ENCODE measurements at places on chromosomes 4 and X. TPM values are rescaled to one million over a fixed set of nuclear protein-coding genes. Genes with fewer than 3 reads are reported as not detected.

DNA sequence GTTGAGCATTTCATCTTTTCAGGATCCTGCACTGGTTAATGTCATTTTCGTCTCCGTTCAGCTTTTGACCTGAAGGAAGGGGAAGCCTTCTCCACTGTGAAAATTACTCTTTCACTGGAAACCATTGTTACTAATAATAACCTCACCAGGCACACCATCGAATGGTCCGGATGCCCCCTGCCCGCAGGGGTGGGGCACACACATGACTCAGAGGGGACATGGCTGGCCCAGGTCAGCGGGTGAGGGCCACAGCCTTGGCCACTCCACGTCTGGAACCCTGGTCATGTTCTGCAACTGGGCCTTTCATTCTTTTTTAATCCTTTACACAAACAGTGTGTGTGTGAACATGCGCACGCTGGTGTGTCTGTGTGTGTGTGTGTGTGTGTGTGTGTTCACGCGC is 191.8 kb downstream of the BCOR start:
- DNase-seq = peak; percentile 34

DNA sequence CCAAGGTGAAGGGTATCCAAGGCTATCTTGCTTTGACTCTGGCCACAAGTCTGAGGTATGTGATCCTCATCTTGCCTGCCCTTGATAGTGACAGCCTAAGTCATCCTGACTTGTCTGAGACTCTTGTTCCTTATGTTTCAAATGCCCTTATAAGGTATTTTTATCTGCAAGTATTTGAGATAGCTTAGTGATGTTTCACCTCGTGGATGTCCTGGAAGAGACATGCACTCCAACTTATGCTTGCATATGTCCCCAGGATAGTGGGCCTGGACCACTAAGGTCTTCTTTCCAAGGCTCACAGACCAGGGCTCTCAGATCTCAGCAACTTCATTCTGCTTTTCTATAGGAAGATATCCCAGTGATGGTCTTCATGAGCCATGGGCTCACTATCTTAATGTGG is 120.5 kb upstream of the WDR1 start:
- no peak for DNase-seq

DNA sequence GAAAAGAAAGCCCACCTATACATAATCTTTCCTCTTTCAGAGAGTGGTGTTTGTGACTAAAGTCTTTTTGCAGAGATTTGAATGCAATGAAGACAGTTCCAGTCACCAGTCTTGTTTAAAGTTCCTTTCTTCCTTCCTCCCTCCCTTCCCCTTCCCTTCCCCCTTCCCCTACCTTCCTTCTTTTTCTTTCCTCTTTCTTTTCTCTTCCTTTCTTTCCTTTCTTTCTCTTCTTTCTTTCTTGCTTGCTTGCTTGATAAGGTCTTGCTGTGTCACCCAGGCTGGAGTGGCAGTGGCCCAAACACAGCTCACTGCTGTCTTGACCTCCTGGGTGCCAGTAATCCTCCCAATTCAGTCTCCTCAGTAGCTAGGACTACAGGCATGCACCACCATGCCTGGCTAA is 19.0 kb upstream of the ASB5 start:
- DNase-seq = no peak

GRCh38 chr4:38688676-38689355 is 24.8 kb downstream of the KLF3 start:
- peak; percentile 37 for DNase-seq

- DNase-seq = no peak
Measured at GRCh38 chrX:154717824-154718223, 33.1 kb downstream of the GAB3 start.

GRCh38 chr4:4985844-4986243 is 33.4 kb downstream of the CYTL1 start:
- no peak for DNase-seq

- DNase-seq = no peak
Measured at GRCh38 chr4:24794916-24795665, at the start of gene SOD3. Gene SOD3 (plus strand): TSS chr4:24795573. CDS start chr4:24799522, 3,949 bp downstream.

DNA sequence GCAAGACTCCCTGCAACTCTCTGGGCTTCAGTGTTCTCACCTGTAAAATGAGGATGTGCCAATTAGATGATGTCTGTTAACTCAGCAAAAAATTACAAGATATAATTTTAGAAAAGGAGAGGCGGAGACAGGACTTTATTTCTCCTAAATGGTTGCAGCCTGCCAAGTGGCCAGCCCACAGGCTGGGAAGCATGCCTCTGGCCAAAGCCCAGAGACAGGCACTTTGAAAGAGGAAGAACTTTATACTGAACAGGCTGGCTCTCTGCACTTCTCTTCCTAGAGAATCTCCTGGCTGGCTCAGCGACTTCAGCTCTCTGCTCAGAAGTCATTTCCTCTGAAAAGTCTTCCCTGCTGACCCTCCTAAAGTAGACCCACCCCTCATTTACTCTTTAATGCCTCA is 3.7 kb downstream of the PRDM5 start:
- peak; percentile 9 for DNase-seq

- DNase-seq = peak; percentile 3
Measured at GRCh38 chr4:86595426-86595805, 1.3 kb downstream of the PTPN13 start.

- peak; percentile 0 for DNase-seq
Measured at GRCh38 chrX:155544881-155545280, 67.9 kb downstream of the TMLHE start.

GRCh38 chr4:115515366-115515765 is 401.9 kb upstream of the NDST4 start:
- no peak for DNase-seq

DNA sequence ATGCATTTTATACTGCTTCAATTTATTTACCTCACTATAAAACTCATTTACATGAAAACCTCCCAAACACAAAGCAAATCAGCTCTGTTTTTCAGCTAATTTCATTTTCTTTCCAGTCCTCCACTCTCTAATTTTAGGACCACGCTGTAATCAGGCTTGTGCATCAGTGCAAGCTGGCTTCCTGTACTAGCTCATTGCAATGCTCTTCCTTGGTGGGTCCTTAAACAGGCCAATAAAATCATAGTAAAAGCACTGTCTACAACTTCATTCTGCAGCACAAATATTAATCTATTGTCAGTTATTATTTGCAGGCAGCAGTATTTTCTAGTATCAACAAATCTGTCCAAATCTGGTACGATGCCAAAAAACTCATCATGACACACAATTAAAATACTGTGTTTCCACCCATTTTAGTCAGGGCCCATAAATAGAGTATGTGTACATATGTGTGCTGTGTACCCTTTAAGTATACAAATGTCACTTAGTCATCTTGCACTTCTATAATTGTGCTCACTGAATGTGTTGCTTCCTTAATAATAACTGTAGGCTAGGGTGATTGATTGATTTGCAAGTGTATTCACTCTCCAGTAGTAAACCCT is 178.2 kb upstream of the HCCS start:
- DNase-seq = no peak

- DNase-seq = no peak
Measured at GRCh38 chr4:92679149-92679548, 375.4 kb downstream of the GRID2 start.

- DNase-seq = no peak
Measured at GRCh38 chr4:179130122-179130714, 1688.0 kb upstream of the AGA start.

GRCh38 chr4:92101737-92102172 is 202.0 kb upstream of the GRID2 start:
- no peak for DNase-seq

GRCh38 chr4:87953826-87954225 is 21.7 kb upstream of the SPP1 start:
- DNase-seq = no peak

GRCh38 chr4:2898001-2898400 is 54.4 kb downstream of the ADD1 start:
- DNase-seq = no peak

- DNase-seq = no peak
Measured at GRCh38 chr4:122522944-122523343, 66.4 kb upstream of the IL2 start.

- no peak for DNase-seq
Measured at GRCh38 chr4:48450740-48451139, 32.4 kb upstream of the SLC10A4 start.

DNA sequence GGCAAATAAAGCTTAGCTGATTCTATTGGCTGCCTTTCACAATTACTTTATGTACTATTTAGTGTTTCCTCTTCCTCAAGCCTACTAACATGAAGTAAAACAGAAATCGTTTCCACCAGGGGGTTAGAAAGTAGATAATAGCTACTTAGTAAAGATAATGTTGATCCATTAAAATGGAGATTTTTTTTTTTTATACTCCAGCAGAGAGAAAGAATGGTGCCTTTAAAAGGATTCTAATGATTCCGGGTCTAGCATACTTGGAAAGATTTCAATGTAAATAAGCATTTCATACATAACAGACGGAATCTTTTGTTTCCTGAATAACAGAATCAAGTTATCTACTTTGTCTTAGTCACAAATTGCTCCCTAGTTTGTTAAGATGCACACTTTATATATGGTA is 37.1 kb downstream of the GK start:
- DNase-seq = no peak

DNA sequence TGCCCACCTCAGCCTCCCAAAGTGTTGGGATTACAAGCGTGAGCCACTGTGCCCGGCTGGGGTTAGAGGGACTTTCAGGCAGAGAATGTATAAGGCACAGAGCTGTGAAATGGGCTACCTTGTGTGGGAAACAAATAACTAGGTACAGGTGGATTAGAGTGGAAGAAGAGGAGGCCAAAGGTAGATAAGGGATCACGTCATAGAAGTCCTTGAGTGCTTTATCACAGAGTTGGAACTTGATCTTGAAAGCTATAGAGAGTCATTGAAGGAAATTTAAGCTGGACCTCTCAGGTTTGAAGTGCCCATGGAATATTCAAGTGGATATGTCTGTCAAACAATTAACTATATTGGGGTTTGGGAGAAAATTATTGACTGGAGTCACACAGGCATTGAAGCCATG is 8.4 kb downstream of the N4BP2 start:
- no peak for DNase-seq

DNA sequence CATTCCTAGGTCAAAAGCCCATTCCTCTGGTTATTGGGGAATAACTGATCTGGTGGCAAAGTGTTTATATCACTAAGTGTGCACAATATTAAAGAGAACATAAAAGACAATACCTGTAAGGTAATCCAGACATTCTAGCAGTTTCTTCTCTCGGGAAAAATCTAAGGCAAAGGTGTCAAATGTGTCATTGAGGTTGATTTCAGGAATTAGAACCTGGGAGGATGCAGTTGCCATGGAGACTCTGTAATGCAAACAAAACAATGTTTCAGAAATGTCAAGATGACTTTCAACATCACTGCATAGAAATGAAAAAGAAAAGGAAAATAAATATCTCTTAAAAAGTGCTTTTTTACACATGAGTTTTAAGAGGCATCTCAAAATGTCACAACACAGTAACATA is 145.9 kb downstream of the MID1 start:
- DNase-seq = no peak

Gene MAGEB17
- total RNA-seq = not detected

Gene ZXDA
- total RNA-seq = 3.3 TPM

Gene MAGEE2
- total RNA-seq = not detected

Gene HELT
- total RNA-seq = not detected

Gene CXCL10
- total RNA-seq = 0.40 TPM

Gene HSD17B13
- total RNA-seq = 0.17 TPM

Gene MAGEA2
- not detected for total RNA-seq

Gene IL2
- total RNA-seq = not detected

Gene GPR82
- not detected for total RNA-seq

Gene RBMXL3
- total RNA-seq = not detected

Gene SYTL4
- total RNA-seq = 0.17 TPM

Gene PAGE4
- total RNA-seq = not detected

Gene PROM1
- not detected for total RNA-seq

Gene GAGE12J
- total RNA-seq = not detected

Gene PCDH19
- not detected for total RNA-seq

Gene RBM46
- total RNA-seq = not detected

Measured in MG63 (cell line).